ENCODE measurements at places on chromosomes 5 and 9. TPM values are rescaled to one million over a fixed set of nuclear protein-coding genes. Genes with fewer than 3 reads are reported as not detected.

Gene GARIN3
- not detected for total RNA-seq

Gene IFNA21
- total RNA-seq = not detected

Gene CARD19
- total RNA-seq = 40.3 TPM

Gene PCSK5
- 0.22 TPM for total RNA-seq

Gene UGT3A1
- not detected for total RNA-seq

Gene PAIP2
- total RNA-seq = 55.9 TPM

Gene PCA3
- not detected for total RNA-seq

Gene C5orf52
- total RNA-seq = not detected

DNA sequence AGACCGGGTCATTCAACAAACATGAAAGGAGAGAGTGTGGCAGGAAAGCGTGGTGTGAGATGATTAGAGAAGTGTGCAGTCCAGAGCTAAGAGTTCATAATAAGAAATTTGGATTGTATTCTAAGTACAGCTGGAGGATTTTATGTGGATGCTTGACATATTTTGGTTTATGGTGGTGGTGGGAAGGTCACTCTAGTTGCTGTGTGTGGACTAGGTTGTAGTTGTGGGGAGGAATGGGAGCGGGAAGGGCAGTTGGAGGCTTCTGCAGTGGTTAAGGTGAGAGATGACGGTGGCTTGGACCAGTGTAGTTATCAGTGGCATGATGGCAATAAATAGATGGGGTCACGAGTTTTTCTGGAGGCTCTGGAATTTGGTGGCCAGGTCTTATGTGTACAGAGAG is 45.7 kb upstream of the GPR151 start:
- peak; percentile 36 for DNase-seq

DNA sequence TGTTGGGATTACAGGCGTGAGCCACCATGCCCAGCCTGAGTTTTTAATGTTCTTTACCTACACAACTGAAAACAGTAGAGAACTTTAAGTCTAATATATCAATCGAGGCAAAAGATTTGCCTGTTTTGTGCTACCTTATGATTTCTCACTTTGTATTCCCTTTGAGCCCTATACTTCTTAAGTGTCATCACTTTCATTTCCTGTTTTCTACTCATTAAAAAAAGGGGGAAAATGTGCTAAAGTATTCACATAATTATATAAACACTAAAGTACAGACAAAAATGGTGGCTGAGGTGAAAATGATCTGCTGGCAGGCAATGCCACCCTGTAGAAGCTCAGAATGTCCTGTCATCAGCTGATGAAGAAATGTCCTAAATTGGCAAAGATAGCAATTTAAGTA is 23.6 kb downstream of the ATG10 start:
- no peak for DNase-seq

DNA sequence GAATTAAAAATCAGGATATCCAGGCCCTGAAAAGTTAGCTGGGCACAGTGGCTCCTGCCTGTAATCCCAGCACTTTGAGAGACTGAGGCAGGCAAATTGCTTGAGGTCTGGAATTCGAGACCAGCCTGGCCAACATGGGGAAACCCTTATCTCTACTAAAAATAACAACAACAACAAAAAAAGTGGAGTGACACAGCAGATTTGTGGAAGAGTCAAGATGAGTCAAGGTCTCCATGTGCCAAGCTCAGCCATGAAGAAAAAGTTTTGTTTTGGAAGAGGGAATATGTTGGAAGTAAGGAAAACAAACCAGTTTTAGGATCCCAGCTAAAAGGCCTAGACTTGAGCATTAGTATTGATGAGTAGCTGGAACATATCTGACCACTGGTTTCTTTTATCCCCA is 14.7 kb downstream of the LRRC70 start:
- peak; percentile 46 for DNase-seq

- no peak for DNase-seq
These were observed 56.3 kb upstream of the BICD2 start for GRCh38 chr9:92820964-92821363.

Data from HFFc6 (cell line).